ENCODE measurements at places on chromosomes 7 and 10.

GRCh38 chr10:47048526-47048905 is 137.3 kb downstream of the PTPN20 start:
- DNase-seq, result no peak

- DNase-seq, result no peak
Measured at GRCh38 chr10:82661701-82662100, 786.7 kb downstream of the NRG3 start.

DNA sequence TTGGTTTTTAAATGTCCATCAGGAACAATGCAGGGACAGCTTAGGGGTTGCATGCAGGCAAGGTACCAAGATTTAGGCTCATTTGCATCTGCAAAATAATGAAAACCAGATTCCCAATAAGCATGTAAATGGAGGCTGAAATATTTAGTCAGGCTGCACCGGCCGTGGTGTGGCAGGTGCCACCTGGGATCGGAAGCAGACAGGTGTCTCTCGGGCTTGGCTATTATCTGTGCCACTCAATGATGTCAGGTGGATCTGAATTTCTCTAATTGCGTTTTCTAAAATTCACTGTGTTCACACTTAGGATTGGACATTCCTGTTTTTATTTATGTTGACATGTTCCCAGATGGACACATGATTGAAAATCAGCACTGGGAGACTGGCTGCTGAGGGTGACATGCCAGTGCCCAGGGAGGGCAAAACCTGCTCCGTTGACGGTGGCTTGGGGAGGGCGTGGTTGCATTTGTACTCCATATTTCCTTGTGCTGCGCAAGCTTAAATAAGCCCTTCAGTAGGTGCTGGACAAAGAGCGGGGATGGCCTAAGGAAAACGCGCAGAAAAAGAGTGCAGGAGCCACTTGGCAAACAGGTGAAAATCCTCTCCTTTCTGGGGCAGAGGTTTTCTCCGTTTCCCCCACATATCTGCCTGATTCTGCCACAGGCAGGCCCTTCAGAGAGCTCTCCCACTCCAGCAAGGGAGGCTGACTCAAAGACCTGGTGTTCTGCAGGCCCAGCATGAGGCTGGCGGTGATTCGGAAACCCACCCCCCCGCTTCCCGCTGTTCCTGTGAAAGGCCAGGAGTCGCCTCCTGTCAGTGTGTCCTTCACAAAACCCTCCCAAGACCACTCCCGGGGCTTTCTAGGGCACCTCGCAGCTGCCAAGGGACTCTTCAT is 142.5 kb downstream of the WDR37 start:
- peak; percentile 41 for DNase-seq

GRCh38 chr7:48049850-48050249 is 14.5 kb downstream of the C7orf57 start:
- DNase-seq, result no peak

- DNase-seq, result peak; percentile 0
Measured at GRCh38 chr10:112637901-112638300, 190.9 kb downstream of the VTI1A start.

DNA sequence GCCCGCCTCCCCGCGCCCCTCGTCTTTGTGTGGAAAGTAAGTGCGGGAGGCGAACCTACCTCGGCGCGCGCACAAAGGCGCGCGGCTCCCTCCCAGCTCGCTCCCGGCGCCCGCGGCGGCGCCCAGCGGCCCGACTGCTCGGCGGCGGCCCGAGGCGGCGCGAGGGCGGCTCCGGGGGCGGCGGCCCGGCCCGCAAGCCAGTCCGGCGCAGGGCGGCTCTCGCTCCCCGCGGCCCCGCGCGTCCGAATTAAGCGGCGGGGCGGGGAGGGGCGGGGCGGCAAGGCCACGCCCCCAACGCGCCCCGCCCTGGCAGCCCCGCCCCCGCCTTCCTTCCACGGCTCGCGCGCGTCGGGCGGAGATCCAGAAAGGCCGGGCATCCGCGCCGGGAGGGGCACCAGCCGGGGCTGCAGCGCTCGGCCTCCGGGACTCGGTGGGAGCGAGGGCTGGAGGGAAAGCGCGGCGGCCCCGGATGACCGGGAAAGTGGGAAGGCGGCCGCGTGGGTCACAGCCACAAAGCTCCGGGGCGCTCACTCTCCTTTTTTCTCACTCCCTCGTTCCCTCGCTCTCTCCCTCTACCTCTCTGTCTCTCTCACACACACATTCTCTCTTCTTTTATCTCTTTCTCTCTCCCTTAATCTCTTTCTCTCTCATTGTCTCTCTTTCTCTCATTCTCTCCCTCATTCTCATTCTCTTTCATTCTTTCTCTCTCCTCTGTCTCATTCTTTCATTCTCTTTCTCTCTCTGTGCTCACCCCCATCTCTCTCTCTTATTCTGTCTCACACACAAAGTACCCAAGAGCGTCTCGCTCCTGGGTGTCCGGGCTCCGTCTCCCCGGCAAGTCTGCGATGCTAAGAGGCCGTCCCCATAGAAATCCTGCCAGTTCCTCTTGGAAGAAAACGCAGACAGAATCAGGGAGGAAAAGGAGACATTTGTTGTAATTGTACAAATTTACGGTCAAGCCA is 170.2 kb downstream of the FAM107B start:
- DNase-seq, result no peak

Data from DMS79 (cell line).